ENCODE measurements at places on chromosomes 2 and 18.

- H3K27me3 ChIP-seq, result no peaks in the 10 kb centered on the region
- H3K4me1 ChIP-seq, result no peaks in the 10 kb centered on the region
- no peaks in the 10 kb centered on the region for H3K36me3 ChIP-seq
- DNase-seq, result no peak
- no peak overlapping the region for H3K4me3 ChIP-seq
- H3K27ac ChIP-seq, result no peak overlapping the region
These were observed 69.6 kb upstream of the SCN1A start for GRCh38 chr2:166197446-166197845.

DNA sequence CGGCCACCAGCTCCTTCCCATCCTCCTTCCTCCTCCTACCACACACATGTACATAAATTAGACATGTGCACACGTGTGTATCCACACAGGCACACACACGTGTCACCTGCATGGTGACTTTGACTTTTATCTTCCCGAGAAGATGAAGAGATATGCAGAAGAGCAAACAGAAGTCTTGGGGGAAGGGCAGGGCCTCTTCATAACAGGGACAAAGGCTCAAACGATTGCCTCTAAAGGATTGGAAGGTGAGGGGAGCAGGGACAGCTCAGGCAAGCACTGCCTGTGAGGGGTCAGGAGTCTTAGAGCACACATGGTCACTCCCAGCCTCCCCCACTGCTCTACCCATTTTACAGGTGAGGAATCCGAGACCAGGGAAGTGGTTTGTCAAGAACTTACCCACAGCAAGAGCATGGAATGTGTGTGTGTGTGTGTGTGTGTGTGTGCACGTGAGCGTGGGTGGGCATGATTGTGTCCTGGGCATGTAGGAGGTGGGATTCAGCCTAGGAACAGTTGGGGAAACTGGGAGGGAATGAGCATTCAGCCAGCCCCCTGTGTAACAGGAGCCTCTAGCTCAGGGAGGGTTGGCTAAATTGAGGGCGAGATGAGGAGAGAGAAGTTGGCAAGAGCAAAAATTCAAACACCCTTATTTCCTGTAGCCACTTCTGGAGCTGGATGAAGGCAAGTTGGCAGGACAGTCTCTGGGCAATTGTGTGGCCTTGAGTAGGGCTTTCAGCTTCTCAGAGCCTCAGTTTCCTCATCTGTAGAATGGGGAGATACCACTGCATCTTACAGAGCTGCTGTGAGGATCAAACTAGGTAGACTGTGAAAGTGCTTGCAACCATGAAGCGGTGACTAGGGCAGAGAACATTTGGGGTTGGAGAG, 24.2 kb downstream of the CIB4 start:
- no peaks in the 10 kb centered on the region for H3K4me1 ChIP-seq
- no peak overlapping the region for H3K4me3 ChIP-seq
- H3K27ac ChIP-seq, result no peak overlapping the region
- H3K36me3 ChIP-seq, result no peaks in the 10 kb centered on the region

DNA sequence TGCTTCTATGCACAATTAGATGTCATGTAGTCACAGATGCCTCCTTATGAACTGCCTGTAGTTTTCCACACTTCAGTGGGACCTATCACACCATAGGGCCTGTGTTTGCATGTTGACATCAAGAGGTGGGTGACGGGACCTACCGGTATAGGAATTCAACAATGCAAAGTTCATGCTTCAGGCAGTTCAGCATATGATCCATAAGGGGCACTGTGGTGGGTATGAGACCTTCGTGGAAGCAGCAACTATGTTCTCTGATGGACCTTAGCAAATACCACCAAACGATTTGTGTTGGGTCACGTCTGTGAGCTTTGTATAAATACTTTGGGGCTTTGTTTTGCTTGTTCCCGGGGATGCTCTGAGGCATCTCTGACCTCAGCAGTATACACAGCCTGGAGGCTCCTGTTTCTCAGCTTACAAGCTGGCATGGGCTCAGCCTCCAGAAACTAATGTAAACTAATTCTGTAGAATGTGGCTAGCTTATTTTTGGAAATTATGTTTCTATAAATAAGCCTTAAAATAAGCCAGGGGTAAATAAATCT, 111.6 kb downstream of the DTNA start:
- H3K4me3 ChIP-seq, result no peak overlapping the region
- no peak overlapping the region for H3K27ac ChIP-seq
- H3K27me3 ChIP-seq, result no peaks in the 10 kb centered on the region
- no peak for DNase-seq
- H3K36me3 ChIP-seq, result no peaks in the 10 kb centered on the region
- no peaks in the 10 kb centered on the region for H3K4me1 ChIP-seq

GRCh38 chr18:74672371-74672770, 74.7 kb downstream of the ZNF407 start:
- no peaks in the 10 kb centered on the region for H3K27me3 ChIP-seq
- no peak for DNase-seq
- H3K4me3 ChIP-seq, result no peak overlapping the region
- H3K27ac ChIP-seq, result no peak overlapping the region
- H3K36me3 ChIP-seq, result no peaks in the 10 kb centered on the region

DNA sequence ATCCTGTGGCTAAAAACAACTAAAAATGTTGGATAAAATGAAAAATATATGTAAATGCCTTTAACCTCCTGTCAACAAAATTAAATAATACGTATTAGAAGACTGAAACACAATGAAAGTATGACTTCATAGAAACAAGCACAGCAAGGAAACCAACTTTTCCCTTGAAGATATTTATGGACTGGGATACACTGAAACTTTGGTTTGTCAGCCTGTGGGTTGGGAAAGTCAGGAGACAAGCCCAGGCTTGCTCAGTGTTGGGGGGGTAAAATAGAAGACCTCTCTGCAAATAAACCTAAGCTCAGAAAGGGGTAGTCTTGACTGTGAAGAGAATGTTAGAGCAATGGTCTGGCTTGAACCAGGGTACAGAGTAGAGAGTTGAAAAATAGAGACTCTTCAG, 454.5 kb downstream of the FBXO15 start:
- no peaks in the 10 kb centered on the region for H3K27me3 ChIP-seq
- no peaks in the 10 kb centered on the region for H3K36me3 ChIP-seq
- H3K4me1 ChIP-seq, result no peaks in the 10 kb centered on the region
- no peak for DNase-seq
